ENCODE measurements at places on chromosomes 4 and X.

GRCh38 chr4:25504932-25505636 is 128.0 kb downstream of the ANAPC4 start:
- DNase-seq = no peak

DNA sequence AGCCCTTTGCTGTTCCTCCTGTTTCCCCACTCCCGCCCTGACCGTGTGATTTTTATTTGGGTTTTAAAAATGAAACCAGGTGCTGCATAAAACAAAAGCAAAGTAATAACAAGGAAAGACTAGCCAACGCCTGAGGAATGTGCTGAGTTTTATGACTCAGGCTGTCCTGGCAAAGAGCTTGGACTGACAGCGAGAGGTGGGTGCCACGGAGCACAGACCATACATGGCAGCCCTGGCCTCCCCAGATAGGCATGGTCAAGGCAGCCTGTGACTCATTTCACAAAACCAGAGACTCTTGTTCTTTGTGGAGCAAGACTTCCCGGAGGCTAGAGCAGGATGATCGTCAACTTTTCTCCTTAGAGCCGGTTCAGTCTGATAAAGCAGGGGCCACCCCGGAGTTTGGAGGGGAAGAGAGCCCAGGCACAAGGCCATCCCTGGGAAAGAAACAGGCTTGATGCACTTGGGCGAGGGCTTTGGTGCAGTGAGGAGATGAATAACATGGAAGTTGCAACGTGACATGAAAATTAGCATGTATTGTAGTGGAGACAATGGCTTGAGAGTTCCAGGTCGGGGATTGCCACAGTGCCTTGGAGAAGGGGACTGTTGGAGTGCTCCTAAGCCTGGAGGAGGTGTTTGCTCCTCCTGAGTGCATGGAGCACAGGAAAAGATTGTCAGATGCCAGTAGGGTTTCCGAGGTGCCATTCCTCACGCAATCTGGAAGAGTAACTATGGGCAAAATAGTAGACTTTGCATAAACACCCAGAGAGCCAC is 54.8 kb downstream of the C4orf51 start:
- DNase-seq = peak; percentile 89

DNA sequence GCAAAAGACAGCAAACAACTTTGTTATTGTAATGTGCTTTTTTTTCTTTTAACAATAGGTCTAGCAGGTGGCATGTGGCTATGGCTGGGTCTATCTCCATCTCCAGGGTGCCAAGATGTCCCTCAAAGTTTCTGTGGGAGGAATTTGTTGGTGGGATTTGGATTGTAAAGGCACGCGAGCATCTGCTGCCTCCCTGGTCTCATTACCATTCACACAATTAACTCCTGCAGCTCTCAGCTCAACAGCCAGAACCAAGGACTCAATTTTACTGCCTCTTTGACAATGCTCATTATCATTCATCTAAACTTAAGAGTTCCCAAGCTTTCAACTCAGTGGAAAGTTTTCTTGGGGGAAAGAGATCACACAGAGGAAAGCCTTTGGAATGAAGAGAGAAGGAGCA is 10.9 kb upstream of the PCDH18 start:
- no peak for DNase-seq

- peak; percentile 0 for DNase-seq
These were observed 960.5 kb downstream of the CCSER1 start for GRCh38 chr4:91087743-91088142.

Data from fibroblast of lung (primary cell).